A549 treated with DMSO at 1 μM for 4 hours (cell line): ENCODE measurements at places on chromosomes 4 and X. TPM values are rescaled to one million over a fixed set of nuclear protein-coding genes. Genes with fewer than 3 reads are reported as not detected.

PPEF2 gene
- not detected in 5 replicates for total RNA-seq

GSX2 gene
- not detected in 5 replicates for total RNA-seq

TGIF2LX gene
- not detected in 5 replicates for total RNA-seq

STARD8 gene
- 0.95 to 1.9 TPM (median 1.8 TPM) in 5 replicates for total RNA-seq

GPR82 gene
- total RNA-seq = not detected in 5 replicates

KDR gene
- total RNA-seq = 0.01 to 0.02 TPM in 2 of 5 replicates, not detected in the others

ADH1A gene
- not detected in 5 replicates for total RNA-seq

TXK gene
- 0.11 to 0.28 TPM (median 0.25 TPM) in 5 replicates for total RNA-seq

OPRPN gene
- total RNA-seq = not detected in 5 replicates

CXCL5 gene
- 49.1 to 77.1 TPM (median 59.0 TPM) in 5 replicates for total RNA-seq

AKAP14 gene
- not detected in 5 replicates for total RNA-seq

RS1 gene
- total RNA-seq = not detected in 5 replicates

RIBC1 gene
- 0.57 to 0.88 TPM (median 0.74 TPM) in 5 replicates for total RNA-seq

ANK2 gene
- total RNA-seq = 0.76 to 1.2 TPM (median 0.94 TPM) in 5 replicates

EMD gene
- 137 to 159 TPM (median 152 TPM) in 5 replicates for total RNA-seq

TLR2 gene
- 0.10 to 0.31 TPM (median 0.28 TPM) in 5 replicates for total RNA-seq

LRRC66 gene
- total RNA-seq = 0.07 to 0.18 TPM (median 0.09 TPM) in 5 replicates

TRPC3 gene
- total RNA-seq = 0.04 to 0.07 TPM in 2 of 5 replicates, not detected in the others

PGK1 gene
- total RNA-seq = 583 to 648 TPM (median 611 TPM) in 5 replicates

CFP gene
- total RNA-seq = 0.25 to 0.65 TPM (median 0.53 TPM) in 5 replicates

PORCN gene
- 15.2 to 19.4 TPM (median 17.0 TPM) in 5 replicates for total RNA-seq

TMPRSS11B gene
- 0.04 TPM in 1 of 5 replicates, not detected in the others for total RNA-seq

PWWP3B gene
- total RNA-seq = not detected in 5 replicates

PPP1R2C gene
- not detected in 5 replicates for total RNA-seq

MAGEC2 gene
- not detected in 5 replicates for total RNA-seq

TCEAL2 gene
- total RNA-seq = not detected in 5 replicates

HMX1 gene
- 0.13 to 0.23 TPM (median 0.15 TPM) in 4 of 5 replicates, not detected in the other for total RNA-seq

TENM3 gene
- 0.92 to 2.4 TPM (median 1.6 TPM) in 5 replicates for total RNA-seq

FOXP3 gene
- total RNA-seq = 0.10 to 0.21 TPM (median 0.12 TPM) in 5 replicates

ETDB gene
- total RNA-seq = not detected in 5 replicates

NHS gene
- 5.7 to 8.1 TPM (median 7.1 TPM) in 5 replicates for total RNA-seq

POLN gene
- total RNA-seq = 0.40 to 0.72 TPM (median 0.66 TPM) in 5 replicates

CHRDL1 gene
- total RNA-seq = 0.03 TPM in 1 of 5 replicates, not detected in the others

STK26 gene
- 9.6 to 12.5 TPM (median 12.0 TPM) in 5 replicates for total RNA-seq

RASSF6 gene
- total RNA-seq = 0.55 to 0.96 TPM (median 0.76 TPM) in 5 replicates

COPS4 gene
- 24.1 to 38.6 TPM (median 29.1 TPM) in 5 replicates for total RNA-seq

PDCL2 gene
- not detected in 5 replicates for total RNA-seq

SPP1 gene
- total RNA-seq = 164 to 250 TPM (median 177 TPM) in 5 replicates

ZNF185 gene
- 6.3 to 8.1 TPM (median 7.4 TPM) in 5 replicates for total RNA-seq

FABP2 gene
- total RNA-seq = not detected in 5 replicates

ARSJ gene
- 4.8 to 6.3 TPM (median 5.5 TPM) in 5 replicates for total RNA-seq

SGCB gene
- total RNA-seq = 16.7 to 23.9 TPM (median 20.2 TPM) in 5 replicates

HPSE gene
- total RNA-seq = 0.92 to 1.5 TPM (median 1.3 TPM) in 5 replicates

ALAS2 gene
- not detected in 5 replicates for total RNA-seq
